ENCODE measurements at places on chromosomes 4 and X.

DNA sequence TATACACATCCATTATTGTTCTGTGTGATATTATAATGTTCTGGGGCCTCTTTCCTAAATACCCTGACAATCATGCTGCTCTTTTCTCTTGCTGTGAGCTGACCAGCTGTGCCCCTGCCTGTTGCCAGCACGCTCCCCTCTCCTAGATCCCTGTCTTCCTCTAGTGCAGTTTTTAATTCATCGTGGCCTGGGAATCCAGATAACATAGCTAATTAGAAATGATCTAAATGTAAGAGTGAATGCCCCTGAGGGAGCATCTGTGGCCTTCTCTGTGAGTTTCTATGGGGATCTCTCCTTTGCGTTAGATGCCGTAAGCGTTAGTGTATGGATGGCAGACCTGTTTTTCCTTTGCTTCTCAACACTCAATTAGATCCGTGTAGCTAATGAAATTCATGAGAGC, 434.3 kb downstream of the SPRY1 start:
- DNase-seq = no peak

- DNase-seq = no peak
Measured at GRCh38 chr4:117491516-117491915, 406.1 kb upstream of the TRAM1L1 start.

- DNase-seq = no peak
Measured at GRCh38 chr4:147854154-147854553, 122.3 kb downstream of the ARHGAP10 start.

GRCh38 chr4:47674144-47674543, 163.7 kb downstream of the CORIN start:
- no peak for DNase-seq

GRCh38 chr4:41602113-41602512, 64.2 kb downstream of the LIMCH1 start:
- no peak for DNase-seq

- DNase-seq = peak; percentile 10
Measured at GRCh38 chr4:8906991-8907595, 35.5 kb upstream of the HMX1 start.
